ENCODE measurements at places on chromosomes 2 and 18. TPM values are rescaled to one million over a fixed set of nuclear protein-coding genes. Genes with fewer than 3 reads are reported as not detected.

DNA sequence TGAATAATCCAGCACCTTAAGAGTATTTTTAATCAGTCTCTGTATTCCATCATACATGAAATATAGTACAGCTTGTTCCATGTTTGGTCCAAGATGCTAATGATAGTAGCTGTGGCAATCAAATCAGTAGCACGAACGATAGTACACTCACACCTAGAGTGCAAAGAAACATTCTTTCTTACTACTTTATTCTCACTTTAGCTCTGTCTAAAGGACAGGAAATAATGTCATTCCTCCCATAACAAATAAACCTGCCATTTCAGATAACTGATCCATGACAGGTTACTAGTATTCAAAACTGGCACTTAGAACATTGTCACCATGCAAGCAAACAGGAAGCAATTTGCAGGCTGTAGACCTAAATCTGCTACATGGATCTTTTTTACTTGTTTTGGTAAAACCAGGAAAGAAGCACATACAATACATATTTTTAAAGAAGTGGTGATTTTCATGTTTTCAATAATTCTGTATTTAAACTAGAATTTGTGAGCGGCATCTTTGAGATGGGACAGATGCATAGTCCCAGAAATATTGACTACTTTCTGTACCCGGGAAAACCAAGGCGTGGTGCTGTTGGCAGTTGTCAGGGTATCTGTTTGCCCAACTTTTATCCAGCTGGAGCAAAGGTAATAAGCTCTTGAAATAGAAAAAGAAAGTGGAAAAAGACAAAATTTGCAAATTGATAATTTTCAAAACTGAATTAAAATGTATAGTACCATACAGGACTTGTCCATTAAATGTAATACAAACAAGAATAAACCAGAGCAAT lies 49.5 kb downstream of the IKZF2 start:
- DNase-seq, result no peak

The DBI gene
- 194 TPM for total RNA-seq

- DNase-seq, result peak; percentile 41
Observed at GRCh38 chr2:3264010-3264744, 113.4 kb downstream of the EIPR1 start.

DNA sequence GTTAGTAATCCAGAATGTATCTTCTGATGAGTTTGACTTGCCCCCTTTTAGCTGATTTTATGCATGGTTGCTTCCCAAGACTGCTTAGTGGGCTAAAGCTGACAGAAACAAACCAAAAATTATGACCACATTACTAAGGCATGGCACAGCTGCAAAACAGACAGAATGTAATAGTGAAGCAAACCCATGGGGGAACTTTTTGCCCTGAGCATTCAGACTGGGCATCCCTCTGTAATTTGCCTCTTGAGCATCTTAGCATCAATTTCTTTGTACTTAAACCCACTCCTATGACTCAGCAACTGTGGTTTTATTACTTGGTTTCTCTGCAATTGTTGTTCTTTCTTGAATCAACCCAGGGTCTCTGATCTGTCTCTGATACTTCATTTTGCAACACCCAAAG lies 487.3 kb upstream of the DCC start:
- DNase-seq, result no peak

The USP40 gene
- total RNA-seq, result 25.8 TPM

GRCh38 chr2:200338692-200339091 lies 32.2 kb downstream of the SPATS2L start:
- no peak for DNase-seq

The SERPINB13 gene
- total RNA-seq, result not detected

The IL36A gene
- total RNA-seq, result not detected

The MAT2A gene
- total RNA-seq, result 76.6 TPM

The IL1R1 gene
- 39.0 TPM for total RNA-seq

The DPYSL5 gene
- not detected for total RNA-seq

The ST8SIA3 gene
- not detected for total RNA-seq

GRCh38 chr2:17851731-17852585 lies 26.5 kb upstream of the KCNS3 start:
- peak; percentile 59 for DNase-seq

The GPC1 gene
- total RNA-seq, result 29.4 TPM

DNA sequence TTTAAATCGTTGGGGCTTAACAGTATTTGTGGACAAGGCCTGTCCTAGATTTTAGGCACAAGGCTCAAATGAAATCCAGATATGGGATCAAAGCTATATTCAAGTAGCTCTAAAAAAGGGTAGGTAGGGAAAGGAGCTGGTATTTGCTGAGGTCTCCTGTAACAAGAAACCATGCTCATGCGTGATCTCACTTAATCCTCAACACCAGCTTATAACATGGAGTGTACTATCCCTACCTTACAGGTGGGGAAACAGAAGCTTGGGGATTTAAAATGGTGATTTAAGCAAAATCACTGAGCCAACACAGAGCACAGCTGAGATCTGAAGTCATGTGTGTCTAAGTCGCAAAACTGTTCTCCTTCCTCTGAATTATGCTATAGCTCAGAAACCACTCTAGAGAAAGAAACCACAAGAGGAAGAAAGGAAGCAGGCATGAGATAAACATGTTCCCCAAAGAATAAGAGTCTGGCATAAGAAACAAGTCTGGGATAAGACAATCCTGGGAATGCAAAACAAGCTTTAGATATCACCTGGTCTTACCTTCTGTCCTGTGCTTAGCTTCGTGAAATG lies 43.1 kb downstream of the CYRIA start:
- no peak for DNase-seq

GRCh38 chr2:225022188-225022587 lies 20.1 kb downstream of the DOCK10 start:
- DNase-seq, result peak; percentile 72

GRCh38 chr2:46435353-46435752 lies 44.0 kb upstream of the TMEM247 start:
- DNase-seq, result no peak

Data from left lobe of liver (tissue), 2 donors.